ENCODE measurements at places on chromosomes 1 and 21. TPM values are rescaled to one million over a fixed set of nuclear protein-coding genes. Genes with fewer than 3 reads are reported as not detected.

Gene MPC2
- total RNA-seq: 44.6 TPM

Gene RBP7
- not detected for total RNA-seq

Gene RAP1GAP
- 0.95 TPM for total RNA-seq

Gene BRINP2
- not detected for total RNA-seq

Gene MT1HL1
- total RNA-seq: not detected

Gene MYOG
- total RNA-seq: not detected

Gene GPR52
- total RNA-seq: 0.19 TPM

Gene S100A5
- total RNA-seq: not detected

DNA sequence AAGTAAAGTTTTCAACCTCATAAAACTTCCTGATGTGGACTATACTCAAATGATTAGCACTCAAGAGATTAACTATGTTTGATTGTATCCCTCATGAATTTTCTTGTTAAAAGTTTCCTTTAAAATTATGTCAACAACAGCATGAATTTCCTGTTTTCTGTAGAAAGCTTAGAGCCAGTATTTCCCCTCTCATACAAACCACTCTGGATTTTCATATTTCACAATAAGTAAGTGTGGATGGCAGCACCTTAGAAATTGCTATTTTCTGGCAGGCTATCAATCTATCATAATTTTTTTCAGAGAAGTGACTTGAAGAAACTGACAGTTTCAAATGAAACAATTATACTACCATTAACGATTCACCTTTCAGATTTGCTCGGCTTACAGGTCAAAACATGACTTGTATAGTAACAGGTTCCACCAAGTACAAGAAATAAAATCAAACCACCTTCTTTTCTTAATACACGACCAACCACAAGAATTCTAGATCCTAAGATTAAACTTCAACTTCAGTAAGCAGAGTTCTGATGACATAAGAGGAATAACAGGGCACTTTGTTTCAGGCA, 20.8 kb downstream of the ELK4 start:
- DNase-seq: no peak

GRCh38 chr1:228142701-228143136, 2.6 kb downstream of the GUK1 start:
- no peak for DNase-seq

DNA sequence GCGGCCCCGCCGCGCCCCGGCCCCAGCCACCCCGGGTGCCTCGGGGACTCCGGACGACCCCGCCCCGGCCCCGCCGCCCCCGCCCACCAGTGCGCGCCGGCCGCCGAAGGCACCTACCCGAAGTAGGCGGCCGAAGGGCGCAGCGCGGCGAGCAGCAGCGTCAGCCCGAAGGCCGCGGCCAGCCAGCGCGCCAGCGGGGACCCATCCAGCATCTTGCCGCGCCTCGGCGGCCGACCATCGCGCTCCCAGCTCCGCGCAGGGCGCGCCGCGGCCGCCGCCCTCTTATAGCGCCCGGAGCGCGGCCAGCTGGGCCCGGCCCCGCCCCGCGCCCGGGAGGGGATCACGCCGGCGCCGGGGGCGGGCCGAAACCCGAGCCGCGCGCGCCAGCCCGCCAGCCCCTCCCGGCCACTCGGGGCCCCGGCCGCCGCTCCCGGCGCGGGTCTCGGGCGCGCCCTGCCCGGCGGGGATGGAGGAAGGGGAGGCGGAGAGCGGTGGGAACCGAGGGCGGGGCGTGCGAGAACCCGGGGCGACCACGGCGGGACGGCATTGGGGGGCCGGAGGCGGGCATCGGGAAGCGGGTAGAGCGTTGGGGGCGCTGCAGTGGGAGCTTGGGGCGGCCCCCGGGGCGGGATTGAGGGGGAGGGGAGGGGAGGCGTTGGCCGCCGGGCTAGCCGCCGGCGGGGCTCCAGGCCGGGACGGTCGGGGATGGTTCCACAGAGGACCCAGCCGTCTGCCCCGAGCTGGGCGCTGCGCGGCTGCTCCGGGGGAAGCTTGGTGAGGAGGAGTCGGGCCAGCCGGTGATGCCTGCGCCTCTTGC, at the start of gene WNT9A:
Gene WNT9A (minus strand): TSS at position 257 of the 817 bp plus-strand sequence. CDS start 45 bp downstream, at position 212.
- DNase-seq: no peak

DNA sequence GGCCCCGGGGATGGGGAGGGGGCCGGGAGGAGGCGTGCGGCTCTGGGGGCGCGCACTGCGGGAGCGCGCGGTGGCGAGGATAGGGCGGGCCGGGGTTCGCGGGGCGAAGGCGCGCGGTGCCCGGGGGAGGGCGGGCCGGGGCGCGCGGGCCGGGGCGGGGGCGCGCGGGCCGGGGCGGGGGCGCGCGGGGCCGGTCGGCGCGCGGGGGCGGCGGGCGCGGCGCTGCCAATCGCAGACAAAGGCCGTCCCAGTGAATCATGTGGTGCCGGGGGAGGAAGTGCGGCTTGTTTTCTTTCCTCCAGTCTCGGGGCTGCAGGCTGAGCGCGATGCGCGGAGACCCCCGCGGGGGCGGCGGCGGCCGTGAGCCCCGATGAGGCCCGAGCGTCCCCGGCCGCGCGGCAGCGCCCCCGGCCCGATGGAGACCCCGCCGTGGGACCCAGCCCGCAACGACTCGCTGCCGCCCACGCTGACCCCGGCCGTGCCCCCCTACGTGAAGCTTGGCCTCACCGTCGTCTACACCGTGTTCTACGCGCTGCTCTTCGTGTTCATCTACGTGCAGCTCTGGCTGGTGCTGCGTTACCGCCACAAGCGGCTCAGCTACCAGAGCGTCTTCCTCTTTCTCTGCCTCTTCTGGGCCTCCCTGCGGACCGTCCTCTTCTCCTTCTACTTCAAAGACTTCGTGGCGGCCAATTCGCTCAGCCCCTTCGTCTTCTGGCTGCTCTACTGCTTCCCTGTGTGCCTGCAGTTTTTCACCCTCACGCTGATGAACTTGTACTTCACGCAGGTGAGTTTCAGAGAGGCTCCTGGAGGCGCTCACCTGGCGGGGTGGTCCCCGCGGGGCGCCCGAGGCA, at the start of gene GPR137B:
Gene GPR137B (plus strand): TSS at position 287 of the 851 bp plus-strand sequence. CDS start 84 bp downstream, at position 371.
- peak; percentile 74 for DNase-seq

GRCh38 chr1:55235722-55236121, 20.6 kb upstream of the USP24 start:
- peak; percentile 66 for DNase-seq

GRCh38 chr1:21937372-21938121, 437 bp upstream of the HSPG2 start:
- DNase-seq: peak; percentile 80

- DNase-seq: no peak
Measured at GRCh38 chr1:6962478-6962995, 177.3 kb downstream of the CAMTA1 start.

GRCh38 chr1:77134359-77134758, 84.9 kb downstream of the PIGK start:
- no peak for DNase-seq

- DNase-seq: no peak
Measured at GRCh38 chr1:33970148-33970825, 106.4 kb downstream of the HMGB4 start.

GRCh38 chr1:4654764-4655673, 610 bp downstream of the AJAP1 start:
- no peak for DNase-seq

DNA sequence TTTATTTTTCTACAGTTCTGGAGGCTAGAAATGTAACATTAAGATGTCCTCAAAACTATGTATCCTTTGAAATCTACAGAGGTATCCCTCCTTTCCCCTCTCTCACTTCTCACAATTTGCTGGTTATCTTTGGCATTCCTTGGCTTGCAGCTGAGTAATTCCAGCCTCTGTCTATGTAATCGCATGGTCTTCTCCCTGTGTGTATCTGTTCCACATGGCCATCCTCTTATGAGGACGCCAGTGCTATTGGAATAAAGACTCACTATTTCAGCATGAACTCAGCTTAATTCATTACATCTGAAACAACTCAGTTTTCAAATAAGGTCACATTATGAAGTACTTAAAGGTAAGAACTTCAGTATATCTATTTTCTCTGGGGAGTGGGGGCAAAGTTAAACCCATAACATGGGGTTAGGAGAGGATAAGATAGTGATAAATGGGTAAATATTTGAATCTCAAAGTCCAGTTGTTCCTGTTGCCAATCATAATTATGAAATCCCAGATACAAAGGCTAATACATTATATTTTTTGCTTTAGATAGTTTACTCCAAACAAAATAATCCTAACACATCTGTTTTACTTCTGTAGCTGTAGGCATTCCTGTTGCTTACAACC, 1290.8 kb downstream of the NCAM2 start:
- DNase-seq: no peak

DNA sequence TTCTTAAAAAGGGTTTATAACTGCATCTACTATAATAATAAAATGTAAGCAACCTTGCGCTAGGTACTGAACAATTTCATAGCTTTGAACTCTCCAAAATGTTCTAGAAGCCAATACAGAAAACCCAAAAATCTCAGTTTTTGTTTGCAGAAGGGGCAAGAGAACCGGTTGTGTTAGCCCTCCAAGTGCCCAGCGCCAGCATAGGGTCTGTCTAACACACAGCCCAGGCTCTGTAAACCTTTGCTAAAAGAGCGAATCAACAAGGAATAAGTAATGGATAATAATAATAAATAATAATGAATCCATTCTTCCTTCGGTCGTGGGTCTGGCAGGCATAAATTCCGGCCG, 333 bp upstream of the CHAF1B start:
- no peak for DNase-seq

All from SK-MEL-5 (cell line).